ENCODE measurements at places on chromosomes 1 and 21. TPM values are rescaled to one million over a fixed set of nuclear protein-coding genes. Genes with fewer than 3 reads are reported as not detected.

DNA sequence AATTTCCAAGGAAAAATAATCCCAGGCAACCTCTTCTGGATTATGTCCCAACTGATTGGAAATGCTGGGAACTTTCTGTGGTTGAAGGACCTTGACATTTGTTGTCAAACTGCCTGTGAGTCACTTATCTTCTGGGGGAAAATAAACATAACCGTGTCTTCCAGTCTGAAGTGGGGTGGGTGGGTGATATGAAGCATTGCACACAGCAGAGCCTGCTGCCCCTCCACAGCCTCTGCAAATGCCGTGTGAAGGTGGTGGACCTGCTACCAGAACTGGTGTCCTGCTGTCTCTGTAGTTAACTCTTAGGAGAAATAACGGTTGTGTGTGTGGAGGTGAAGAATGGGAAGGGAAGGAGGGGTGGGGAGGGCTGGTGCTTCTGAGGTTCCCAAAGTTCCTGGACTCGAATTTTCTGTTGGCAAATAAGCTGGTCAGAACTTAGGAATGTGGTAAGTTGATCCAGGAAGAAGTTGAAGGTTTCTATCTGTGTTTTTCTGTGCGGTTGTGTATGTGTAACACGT lies 23.2 kb downstream of the GALNT2 start:
- DNase-seq = no peak

- DNase-seq = no peak
These were observed 82.9 kb downstream of the MDM4 start for GRCh38 chr1:204599098-204599497.

GRCh38 chr1:116377541-116378529 lies 4.8 kb downstream of the ATP1A1 start:
- peak; percentile 27 for DNase-seq

DNA sequence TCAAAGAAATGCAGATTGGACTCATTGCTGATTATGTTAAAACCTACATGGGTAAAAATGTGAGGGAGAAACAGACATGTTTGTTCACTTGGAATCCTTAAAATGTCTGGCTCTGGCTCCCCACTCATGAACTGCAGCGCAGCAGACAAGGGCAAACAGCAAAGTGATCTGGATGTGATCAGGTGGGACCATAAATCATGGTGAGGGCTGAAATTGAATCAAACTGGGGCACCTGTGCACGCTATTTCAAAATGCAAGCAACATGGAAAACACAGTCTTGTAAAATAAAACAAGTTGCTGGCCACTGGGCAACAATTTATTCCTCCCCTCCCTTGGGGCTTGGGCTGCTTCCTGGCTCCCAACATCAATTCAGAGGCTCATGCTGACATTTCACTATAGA lies 373.4 kb downstream of the SEC16B start:
- DNase-seq = no peak

DNA sequence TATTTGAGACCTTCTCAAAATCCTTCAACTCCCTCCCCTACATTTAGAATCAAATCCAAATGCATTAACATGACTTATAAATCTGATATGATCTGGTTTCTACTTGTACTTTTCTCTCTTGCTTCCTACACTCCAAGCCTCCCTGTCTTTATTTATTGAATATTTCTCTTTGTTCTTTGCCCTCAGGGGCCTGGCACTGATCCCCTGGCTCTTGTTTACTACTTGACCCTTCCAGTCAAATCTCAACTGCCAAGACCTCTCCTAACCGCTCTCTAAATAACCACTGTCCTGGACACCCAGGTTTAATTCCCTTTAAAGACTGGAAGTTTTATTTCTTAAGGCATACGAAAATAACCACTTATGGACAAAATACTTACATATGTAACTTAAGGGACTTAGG lies 248.9 kb downstream of the CHRM3 start:
- DNase-seq = no peak

DNA sequence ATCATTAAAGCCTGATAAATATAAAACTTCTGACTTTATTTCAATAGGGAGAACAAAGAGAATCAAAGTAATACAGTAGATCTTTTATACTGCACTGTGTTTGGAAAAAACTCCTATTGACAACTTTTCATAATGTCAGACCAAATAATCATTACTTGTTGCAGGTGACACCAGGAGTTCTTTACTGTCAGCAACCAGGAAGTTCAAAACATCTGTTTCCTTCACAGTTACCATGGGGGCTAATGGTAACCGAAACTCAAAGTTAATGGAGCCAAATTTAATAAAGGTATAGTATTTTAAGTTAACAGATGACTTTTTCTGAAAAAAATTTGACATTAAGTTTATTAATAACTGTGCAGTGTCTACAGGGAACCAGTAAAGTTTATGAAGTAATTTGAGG lies 10.6 kb downstream of the EFCAB7 start:
- no peak for DNase-seq

- DNase-seq = no peak
These were observed 2.4 kb upstream of the PRAMEF18 start for GRCh38 chr1:13228343-13228781.

- no peak for DNase-seq
These were observed 75.4 kb upstream of the TMPRSS2 start for GRCh38 chr21:41583274-41583790.

DNA sequence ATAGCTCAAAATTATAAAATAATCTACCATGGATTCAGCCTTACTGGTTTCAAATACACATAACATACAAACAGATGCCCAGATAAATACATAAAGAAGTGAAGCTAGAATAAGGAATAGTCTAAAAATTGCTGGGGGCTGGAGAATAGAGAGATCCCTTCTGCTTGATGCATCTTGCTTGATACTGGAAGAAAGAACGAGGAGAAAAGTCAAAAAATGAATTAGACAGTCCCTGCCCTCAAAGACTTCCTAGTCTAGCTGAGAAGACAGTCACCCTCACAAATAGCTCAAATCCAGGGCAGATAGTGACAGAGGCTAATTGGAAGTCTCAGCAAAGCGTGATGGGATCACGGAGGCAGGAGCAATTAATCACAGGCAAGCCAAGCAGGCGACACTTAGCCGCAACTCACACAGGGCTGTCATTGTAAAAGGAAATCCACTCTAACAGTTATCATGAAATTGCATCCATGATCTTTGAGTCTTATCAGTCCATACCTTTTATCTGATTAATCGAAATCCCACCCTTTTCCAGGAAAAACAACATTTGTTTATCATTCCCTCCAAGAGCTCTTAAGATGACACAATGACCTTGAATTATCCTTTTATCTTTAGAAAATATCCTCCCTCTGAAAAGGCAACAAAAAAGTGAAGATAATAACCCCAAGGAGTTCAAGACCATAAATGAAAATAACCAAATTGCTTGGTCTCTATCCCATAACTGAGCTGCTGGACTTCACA lies 59.7 kb upstream of the TIAM1 start:
- DNase-seq = no peak

GRCh38 chr1:232820431-232820830 lies 15.2 kb downstream of the MAP10 start:
- no peak for DNase-seq

- DNase-seq = no peak
These were observed 144.4 kb upstream of the HNRNPU start for GRCh38 chr1:245008761-245009160.

- no peak for DNase-seq
These were observed 443.7 kb downstream of the PTPRU start for GRCh38 chr1:29679828-29680558.

DNA sequence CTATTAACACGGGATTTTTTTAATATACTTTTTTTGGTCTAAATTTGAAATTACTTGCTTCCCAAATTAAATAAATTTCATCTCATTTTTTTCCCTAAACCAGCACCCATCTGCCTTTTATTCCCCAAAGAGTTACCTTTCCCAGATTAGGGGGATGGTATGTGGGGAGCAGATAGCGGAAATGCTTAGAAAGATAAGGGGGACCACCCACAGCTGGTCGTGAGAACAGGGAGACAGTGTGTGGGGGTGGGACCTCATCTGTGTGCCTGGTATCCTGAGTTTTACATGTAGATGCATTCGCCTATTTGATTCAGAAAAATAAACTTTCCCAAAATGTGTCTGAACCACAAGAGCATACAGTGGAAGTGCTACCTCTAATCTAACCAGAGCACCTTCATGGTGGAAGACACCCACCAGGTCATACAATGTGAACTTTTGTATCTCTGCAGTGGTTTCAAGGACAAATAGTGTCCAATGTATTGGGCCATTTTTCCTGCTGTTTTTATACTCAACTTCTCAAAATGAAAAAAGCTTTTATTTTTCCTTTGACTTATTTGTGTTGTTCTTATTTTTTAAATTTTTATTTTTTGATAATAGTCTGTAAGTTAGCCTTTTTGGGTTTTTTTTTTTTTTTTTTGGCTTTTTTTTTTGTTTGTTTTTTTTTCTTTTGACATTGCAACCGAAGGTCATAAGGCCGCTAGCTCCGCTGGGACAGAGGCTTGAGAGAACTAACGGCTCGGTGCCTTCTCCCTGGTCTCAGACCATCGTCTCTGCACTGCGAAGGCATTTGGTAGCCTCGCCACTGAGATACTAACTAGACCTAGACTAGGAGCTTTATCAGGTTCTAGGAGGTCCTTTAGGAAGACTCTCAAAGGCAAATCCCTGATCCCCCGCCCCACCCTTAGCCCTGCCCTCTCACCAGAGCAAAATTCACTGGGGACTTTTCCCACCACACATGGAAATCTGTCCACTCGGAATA lies 263.2 kb downstream of the TM2D1 start:
- DNase-seq = no peak

DNA sequence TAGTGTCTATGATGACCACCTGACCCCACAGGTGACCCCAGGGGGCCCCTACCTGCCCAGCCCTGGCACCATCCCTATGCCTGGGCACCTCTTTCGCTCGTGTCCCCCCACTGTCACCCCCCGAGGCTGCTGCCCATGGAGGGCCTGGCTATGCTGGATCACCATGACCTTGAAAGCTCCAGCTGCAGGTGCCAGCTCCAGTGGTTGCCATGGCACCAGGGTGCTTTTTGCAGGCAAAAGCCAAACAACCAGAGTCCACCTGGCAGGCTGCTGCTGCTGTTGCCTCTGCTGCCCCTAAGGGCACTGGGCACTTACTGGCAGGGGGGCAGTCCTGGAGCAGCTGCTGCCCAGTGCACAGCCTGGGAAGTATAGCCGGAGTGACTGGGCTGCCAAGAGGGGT lies 21.7 kb downstream of the ETNK2 start:
- no peak for DNase-seq

DNA sequence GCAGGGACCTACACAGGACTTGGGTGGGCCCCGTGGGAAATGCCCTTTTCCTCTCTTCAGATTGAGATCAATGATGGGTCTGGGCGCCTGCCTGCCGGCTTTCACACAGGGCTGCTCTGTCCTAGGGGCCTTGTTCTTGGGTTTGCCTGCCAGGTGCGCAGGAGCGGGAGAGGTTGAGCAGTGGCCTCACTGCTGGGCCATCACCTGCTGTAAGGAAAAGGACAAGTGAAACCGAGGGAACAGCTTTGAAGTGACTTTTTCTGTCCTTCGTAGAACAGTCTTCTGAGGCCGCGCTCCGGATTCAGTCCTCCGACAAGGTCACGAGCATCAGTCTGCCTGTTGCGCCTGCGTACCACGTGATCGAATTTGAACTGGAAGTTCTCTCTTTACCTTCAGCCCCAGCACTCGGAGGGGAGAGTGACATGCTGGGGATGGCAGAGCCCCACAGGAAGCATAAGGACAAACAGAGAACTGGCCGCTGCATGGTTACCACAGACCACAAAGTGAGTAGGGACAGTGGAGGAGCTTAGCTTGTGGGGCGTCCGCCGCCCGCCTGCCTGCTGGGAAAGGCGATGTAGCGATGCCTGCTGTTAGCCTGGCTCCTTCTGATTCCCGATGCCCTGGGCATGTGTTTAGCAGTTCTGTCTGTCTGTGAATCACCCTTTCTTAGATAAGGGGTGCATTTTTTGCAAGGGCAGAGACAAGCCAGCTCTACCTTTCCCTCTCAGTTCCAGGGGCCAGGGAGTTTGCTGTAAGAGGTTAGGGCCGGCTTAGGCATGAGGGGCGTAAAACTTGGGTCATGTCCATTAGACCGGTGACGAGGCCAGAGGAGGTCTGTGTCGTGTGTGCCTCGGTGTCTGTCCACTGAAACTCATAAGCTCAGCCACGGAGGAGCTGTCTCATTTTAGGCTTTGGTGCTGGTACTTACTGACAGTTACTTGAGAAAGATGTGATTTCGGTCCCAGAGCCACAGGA lies 19.5 kb upstream of the PWP2 start:
- DNase-seq = no peak

DNA sequence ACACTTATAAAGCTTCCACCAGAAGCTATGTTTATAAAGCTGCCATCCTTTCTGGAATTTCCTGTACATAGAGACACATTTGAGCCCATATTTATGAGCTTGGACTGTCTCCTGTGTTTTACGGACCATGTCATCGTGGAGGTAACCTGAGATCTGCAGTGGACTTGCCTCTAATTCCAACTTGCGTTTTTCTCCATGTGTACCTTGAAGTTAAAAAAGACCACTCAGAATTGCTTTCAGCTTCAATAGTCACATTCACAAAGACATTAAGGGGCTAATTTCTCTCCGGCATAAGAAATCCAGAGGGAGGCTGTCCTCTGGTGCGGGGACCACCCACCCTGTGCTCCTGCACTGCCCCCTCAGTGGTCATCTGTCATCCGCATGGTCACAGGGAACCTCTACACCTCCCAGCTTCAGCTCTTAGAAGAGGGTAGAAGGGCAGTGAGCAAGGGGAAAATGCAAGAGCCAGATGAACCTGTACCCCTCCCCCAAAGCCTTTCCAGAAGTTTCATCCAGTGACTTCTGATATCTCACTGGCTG lies 521.4 kb upstream of the CAMK1G start:
- no peak for DNase-seq

DNA sequence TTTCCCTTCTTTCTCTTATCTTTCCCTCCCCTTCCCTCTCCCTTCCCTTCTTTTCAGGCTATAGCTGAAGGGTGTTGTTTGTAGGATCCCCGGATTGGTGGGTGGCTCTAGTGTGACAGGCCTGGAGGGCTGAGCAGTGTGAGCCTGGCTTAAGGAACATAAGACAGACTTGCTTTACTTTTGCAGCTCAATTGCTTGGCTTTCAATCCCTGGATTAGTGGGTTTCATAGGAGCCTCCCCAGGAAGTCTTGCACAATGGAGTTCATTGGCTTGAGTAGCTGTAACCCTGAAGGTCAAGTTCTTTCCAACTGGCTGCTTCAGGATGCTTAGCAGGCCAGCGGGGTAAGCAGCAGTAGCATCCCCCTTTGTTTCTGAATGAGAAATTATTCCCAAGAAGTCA lies 126.7 kb downstream of the CAMTA1 start:
- no peak for DNase-seq

Gene CASQ1
- total RNA-seq = not detected

Gene NBPF10
- 4.4 TPM for total RNA-seq

Gene KCNJ15
- total RNA-seq = 0.10 TPM

Gene RGS4
- total RNA-seq = not detected

Gene IL22RA1
- not detected for total RNA-seq

Gene COL16A1
- total RNA-seq = not detected

Gene HAO2
- total RNA-seq = not detected

Gene HMCN1
- 0.81 TPM for total RNA-seq

Gene CDK18
- total RNA-seq = 0.49 TPM

Gene SMIM12
- 29.7 TPM for total RNA-seq

Gene C1orf141
- total RNA-seq = not detected
